ENCODE measurements at places on chromosomes 12 and 14.

DNA sequence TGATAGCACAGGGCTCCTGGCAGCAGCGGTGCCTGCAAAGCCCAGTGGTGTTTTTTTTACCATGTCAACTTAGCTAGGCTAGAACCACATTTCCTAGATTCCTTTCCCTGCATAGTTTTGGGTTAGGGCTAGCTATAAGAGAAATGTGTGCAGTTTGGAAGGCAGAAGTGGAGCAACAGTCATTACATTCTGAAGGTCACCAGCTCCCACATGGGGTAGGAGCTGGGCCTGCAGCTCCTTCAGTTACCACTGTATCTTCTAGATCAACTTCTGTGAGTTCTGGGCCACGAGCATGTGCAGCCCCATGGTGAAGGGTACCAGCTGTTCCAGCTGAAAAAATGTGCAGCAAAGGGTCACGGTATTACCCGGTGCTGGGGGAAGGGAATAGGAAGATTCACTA lies 2.3 kb upstream of the SLC25A3 start:
- DNase-seq: no peak

DNA sequence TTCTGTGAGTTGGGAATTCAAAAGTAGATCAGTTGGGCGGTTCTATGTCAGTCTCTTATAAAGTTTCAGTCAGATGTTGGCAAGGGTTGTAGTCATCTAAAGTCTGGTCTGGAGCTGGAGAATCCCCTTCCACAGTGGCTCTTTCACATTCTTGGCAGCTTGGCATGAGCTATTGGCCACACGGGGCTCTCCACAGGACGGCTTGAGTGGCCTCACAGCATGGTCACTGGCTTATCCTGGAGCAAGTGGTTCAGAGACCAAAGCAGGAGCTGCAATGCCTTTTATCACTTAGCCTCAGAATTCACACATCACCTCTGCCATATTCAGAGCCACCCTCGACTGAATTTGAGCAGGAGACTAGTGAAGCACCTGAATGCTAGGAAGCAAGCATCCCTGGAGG lies 7.1 kb upstream of the KICS2 start:
- no peak for DNase-seq

- DNase-seq: no peak
These were observed 572 bp upstream of the ACSS3 start for GRCh38 chr12:81077329-81077685.

DNA sequence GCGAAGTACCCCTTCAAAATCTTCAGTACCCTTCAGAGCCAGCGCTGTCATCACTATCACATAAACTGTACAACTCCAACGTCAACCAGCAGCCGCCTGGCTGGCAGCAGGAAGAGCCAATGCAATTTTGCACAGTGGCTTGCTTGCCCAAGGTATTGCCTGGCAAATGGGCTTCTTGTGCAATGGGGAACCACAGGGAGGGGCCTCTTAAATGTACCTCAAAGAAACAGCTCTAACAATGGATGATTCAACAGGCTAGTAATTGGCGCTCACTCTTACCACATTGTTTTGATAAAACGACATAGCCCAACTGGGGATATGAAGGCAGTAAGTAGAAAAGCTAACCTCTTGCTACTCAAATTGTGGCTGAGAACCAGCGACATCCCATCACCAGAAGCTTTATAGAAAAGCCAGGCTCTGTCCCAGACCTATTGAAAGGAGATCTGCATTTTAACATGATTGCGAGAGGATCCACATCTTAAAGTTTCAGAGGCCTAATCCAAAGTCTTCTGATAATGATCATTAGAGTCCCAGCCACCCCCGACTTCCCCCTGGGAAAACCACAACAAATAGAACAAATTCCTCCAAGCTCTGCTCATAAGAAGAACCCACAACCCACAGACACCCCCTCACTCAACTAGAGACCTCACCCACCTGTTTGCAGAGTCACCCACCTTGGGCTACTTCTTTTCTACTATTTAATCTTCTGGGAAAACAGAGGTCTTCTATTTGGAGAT lies 125.3 kb upstream of the HIF1A start:
- DNase-seq: no peak

Measured in activated CD4-positive, alpha-beta T cell treated with anti-CD3 and anti-CD28 coated beads, Interleukin-2, amount 50 U/mL, for 48 hours (primary cell).